Left kidney (tissue), 8 donors: ENCODE measurements at places on chromosomes 1 and 21. TPM values are rescaled to one million over a fixed set of nuclear protein-coding genes. Genes with fewer than 3 reads are reported as not detected.

- DNase-seq = no peak
Observed at GRCh38 chr1:18912550-18912949, 10.2 kb upstream of the ALDH4A1 start.

The AMIGO1 gene
- polyA plus RNA-seq = 6.2 TPM

- DNase-seq = no peak
Observed at GRCh38 chr1:243801378-243801777, 48.7 kb downstream of the AKT3 start.

- DNase-seq = no peak
Observed at GRCh38 chr1:67418839-67419586, 11.2 kb downstream of the SERBP1 start.

DNA sequence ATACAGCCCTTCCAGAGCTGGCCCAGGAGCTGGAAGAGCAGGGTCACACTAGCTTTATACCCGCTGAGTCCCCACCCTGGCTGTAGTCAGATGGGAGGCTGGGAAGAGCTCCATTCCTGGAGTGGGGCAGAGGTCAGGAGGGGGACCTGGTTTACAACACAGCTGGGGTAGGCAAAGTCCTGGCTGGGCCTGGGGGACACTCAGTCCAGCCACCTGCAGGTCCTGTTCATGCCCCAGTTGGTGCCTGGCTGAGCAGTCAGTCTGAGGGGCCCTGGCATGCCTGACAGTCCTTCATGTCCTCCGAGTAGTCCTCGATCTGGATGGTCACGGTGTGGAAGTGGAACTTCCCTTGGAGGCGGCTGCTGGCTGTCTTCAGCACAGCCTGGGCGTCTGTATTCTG lies 7.0 kb downstream of the SLC30A2 start:
- no peak for DNase-seq

DNA sequence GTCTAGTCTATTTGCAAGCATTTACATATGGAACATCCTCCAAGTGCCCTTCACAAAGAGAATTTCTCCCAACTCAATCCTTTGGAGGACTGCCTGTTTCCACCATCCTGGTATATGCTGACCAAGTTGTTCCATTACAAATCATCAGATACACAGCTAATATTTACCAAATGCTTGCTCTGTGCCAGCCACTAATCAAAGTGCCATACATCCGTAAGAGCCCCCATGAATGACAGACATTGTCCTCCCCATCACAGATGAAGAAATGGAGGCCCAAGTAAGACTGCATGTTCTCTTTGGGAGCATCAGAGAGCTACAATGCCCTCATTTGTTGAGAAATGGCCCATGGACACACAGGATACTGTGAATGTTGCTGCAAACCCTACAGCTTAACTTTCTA lies 130.0 kb upstream of the BACE2 start:
- no peak for DNase-seq

- DNase-seq = no peak
Observed at GRCh38 chr1:218728898-218729565, 383.9 kb downstream of the TGFB2 start.

DNA sequence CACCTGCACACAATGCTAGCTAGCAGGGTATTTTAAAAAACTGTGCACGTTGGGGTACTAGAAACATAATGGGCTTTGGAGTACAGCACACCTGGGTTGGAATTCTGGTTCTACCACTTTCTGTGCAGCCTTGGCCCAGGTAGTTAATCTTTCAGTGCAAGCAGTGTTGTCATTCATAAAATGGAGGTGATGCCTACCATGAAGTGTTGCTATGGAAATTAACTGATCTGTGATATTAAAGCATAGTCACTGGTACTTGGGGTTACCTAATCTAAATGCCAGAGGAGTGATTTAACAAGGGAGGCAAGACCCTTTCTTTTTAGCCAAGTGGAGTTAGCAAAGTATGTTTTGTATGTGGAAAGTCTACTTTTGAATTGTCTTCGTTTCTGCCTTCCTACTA lies 18.0 kb downstream of the ATP1B1 start:
- no peak for DNase-seq

- no peak for DNase-seq
Observed at GRCh38 chr1:185603158-185603557, 131.0 kb upstream of the HMCN1 start.

The LRRN2 gene
- 11.5 TPM for polyA plus RNA-seq

GRCh38 chr1:225824533-225824941 lies 14.6 kb downstream of the EPHX1 start:
- no peak for DNase-seq

- DNase-seq = no peak
Observed at GRCh38 chr1:220819467-220820026, 32.8 kb downstream of the MTARC1 start.

DNA sequence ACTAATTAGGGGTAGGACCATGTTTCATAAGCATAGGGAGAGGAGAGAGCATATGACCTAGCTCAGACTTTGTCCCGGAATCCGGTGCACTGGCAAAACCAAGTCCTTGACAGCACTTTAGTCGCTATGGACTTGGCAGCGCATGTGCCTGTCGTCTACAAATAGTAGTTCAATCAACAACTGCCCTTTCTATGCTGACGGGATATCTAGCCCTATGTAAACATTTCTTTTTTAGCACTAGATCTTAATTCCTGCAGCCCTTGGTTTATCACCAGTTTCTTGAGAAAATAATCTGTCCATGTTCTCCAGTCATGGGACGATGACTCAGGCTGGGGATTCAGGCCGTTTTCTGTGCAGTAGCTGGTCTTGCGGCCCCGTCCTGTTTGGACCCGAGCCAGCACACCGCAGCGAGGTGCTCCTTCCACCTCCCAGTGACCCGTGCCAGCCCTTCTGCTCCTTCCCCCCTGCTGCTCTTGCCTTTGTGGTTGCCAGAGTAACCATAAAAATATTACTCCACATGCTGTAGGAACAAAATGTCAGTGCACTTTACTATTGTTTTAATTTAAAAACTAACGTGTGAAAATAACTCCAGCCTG lies 8.6 kb upstream of the MT1HL1 start:
- no peak for DNase-seq

DNA sequence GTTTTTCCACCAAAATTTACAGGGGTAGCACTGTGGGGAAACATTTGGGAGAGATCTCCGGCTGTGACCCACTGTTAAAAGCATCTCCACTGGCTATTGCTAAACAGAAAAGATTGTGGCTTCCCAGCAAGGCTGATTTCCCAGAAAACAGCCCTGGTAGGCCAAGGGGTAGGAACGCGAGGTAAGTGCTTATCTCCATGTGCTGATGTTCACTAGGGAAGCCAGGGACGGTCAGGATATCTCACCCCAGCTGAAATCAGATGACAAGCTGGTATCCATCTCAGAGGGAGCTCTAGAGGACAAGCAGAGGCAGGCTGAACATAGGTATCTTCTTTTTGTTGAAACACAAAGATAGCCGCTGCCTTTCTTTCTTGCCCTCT lies 63.6 kb downstream of the MIS18A start:
- no peak for DNase-seq

DNA sequence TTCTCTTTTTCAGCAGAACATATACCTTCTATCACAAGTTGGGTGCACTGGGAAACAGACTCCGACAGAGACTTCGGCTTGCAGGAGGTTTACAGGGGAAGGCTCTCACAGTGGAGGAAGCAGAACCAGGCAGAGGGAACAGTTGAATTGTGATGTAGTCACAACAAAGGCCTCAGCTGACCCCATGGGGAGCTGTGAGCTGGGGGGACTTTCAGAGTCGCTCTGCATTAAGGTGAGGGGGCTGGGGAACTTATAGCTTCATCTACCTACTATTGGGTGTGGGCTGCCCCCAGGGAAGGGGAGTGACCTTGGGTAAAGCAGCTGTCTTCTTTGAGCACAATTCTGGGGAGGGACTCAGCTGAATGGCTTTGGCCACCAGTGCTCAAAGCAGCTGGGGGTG lies 94.9 kb upstream of the POU3F1 start:
- no peak for DNase-seq

- DNase-seq = peak; percentile 58
Observed at GRCh38 chr1:220487297-220487820, 40.6 kb upstream of the MARK1 start.

DNA sequence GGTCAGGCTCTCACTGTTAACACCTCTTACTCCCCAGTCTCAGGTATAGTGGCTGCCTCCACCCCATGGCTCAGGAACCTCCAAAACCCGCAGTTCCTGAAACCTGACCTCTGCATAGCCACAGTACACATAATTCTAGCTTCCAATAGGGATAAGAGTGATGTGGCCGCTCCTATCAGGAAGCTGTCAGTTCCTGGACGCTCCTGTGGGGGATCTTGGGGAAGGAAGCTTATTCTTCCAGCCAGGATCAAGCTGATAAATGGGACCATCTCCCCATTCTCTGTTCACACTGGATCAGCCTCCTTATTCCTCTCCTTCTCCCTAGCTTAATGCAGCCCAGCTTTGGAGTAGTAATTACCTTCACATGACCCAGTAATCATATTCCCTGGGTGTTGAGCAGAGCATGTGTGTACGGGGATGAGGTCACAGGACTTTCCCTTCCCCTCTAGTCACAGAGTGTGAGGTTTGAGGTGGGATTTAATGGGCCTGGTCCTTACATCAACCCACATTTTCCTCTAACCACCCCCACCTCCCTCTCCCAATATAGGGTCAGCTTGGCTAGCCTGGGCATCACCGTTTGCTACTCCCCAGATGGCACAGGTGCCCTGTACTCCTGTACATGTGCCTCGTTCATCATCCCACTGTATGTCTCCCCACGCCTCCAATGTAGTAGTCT lies 7.0 kb upstream of the POU3F1 start:
- no peak for DNase-seq

DNA sequence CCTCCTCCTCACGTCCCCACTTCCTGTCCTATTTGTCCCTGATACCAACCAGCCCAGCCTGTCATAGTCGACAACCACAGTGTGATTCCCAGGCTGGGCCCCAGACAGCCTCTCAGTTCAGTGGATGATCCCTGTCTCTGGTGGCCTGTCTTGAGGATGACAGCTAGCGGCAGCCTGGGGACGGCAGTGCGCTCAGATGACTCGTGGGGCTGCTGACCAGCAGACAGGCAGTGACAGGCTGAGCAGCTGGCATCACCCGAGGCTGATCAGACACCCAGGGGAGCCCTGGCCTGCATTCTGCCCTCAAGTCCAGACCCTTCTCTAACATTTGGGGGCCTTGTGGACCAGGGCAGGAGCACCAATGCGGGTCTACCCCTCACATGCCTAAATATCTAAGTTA lies 21.0 kb downstream of the NKAIN1 start:
- no peak for DNase-seq

The INSRR gene
- 1.8 TPM for polyA plus RNA-seq

DNA sequence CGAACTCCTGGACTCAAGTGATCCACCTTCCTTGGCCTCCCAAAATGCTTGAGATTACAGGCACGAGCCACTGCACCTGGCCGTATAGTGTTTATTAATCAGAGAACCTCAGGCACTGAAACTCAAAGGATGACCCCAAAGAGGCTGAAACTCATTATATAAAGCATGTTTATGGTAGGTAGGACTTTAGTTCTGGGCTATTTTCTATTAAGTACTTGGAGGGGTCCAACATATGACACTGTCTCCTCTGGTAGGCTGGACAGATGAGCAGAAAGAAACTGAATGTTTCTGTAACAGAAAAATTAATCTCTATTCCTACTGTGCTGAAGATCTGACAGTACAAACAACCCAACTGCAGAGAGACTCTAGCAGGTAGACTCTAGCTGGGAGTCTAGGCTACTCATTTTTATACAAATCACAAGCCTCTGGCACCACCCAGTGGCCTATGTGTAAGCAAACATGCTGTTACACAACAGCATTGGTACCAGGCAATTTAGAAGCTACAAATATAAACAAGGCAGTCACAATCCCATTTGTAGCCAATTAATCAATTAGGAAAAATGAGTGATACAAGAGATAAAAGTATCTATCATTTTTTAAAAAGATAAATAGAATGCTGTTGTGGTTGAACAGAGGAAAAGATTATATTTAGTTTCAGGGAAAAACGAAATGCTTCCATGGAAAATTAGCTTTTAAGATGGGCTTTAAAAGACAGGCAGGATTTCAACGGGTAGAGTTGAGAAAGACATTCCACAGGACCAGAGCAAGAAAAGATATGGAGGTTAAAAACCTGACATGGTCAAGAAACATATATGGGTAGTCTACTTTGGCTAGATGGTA lies 10.4 kb downstream of the DCAF8 start:
- peak; percentile 79 for DNase-seq

DNA sequence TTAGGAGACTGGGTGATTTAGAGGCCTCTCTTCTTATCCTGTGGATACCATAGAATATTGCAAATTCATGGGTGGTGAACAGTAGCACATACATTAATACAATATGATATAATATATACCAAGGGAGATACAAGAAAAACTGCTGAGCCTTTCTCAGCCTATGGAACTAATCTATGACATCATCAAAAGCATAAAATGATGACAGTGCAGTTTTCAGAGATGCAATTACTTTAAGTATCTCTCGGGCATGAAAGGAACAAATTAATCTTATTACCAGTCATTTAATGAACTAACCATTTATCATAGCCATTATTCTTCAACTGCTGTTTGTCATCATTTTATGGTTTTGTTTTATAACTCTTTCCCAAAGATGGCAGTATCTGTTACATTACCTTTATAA lies 3.5 kb downstream of the CHODL start:
- no peak for DNase-seq

DNA sequence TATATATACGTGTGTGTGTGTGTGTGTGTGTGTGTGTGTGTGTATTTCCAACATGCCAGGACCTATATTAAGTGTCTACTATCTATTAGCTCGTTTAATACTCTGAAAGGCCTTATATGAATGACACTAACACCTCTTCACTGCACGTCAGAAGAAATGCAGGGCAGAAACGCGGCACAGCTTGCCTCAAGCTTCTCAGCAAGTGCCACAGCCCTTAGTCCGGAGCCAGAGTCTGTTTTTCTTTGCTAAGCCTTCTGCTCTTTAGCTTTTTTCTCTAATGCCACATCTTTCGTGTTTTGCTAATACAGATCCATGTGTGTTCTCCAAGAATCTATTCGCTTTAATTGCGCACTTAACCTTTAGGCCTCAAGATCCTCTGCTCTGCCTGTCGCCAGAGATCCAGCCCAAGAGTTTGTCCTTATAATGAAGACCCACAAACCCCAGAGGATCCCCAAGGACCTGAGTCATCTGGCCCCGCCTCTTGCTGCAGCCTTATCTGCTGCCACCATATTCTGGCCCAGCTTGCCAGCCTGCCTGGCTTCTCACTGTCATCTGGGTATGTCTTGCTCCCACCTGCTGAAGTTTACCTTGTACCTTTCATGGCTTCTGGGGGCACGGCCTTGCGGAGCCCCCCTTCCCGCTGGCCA lies 2.0 kb upstream of the TRIM58 start:
- DNase-seq = no peak

GRCh38 chr1:7300893-7301663 lies 470.0 kb upstream of the VAMP3 start:
- DNase-seq = no peak

DNA sequence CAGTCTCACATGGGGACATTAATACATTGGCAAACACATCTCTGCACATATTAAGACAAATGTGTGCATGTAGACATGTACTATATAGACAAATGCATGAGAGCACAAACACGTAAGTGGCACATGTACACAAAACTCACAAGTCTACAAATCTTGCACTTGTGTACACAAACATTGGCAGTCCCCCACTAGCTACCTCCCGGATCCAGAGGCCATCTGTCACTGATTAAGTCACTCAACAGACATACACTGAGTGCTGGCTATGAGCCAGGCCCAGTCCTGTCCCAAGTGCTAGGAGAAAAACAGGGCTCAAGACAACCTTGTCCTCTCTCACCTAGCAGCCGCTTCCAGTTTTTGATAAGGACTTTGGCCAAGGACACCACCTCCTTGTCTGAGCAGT lies 7.0 kb downstream of the TCEA3 start:
- no peak for DNase-seq

The VASH2 gene
- 27.2 TPM for polyA plus RNA-seq

- DNase-seq = no peak
Observed at GRCh38 chr1:157099633-157100009, at the start of gene ETV3L. Gene ETV3L, minus strand, starts transcription at chr1:157099808. Its CDS starts 285 bp downstream, at chr1:157099523.

GRCh38 chr1:61531716-61532115 lies 193.2 kb downstream of the TM2D1 start:
- DNase-seq = no peak
